ENCODE measurements at places on chromosomes 6 and 20.

- H3K27ac ChIP-seq, result no peak overlapping the region
- DNase-seq, result no peak
- no peak overlapping the region for H3K4me3 ChIP-seq
- H3K27me3 ChIP-seq, result no peaks in the 10 kb centered on the region
These were observed 29.2 kb downstream of the RHAG start for GRCh38 chr6:49607391-49607982.

DNA sequence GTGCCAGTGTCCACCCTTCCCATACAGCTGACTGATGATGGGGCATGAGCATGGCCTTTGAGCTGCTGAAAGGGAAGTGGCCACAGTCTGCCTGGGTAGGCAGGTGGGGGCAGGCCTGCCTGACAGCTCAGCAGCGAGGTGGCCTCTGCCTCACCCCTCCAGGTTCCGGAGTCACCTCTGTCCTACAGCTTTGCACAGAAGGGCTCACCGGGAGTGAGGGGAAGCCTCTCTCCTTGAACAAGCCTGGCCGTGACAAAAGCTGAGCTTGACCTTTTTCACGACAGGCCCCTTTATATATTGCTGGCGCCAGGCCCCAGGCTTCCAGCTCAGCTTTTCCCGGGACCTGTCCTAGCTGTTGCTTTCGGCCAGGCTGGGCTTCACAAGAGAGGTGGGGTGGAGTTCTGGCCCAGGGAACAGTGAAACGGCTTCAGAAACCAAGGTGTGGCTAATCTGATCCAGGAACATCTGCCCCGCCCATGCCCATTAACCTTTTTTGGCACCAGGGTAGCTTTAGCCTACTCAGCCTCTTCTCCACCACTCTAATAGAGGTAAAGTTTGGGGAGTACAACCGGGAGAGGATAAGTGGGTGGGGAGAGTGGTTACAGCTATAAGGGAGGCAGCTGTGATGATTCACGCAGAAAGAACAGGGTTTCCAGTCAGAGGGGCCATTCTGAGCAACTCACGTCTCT is 42.9 kb downstream of the C6orf132 start:
- H3K4me1 ChIP-seq, result peaks cover 6% of the 10 kb centered on the region
- H3K4me3 ChIP-seq, result no peak overlapping the region
- no peaks in the 10 kb centered on the region for H3K27me3 ChIP-seq
- no peak for DNase-seq
- no peaks in the 10 kb centered on the region for H3K36me3 ChIP-seq

- no peaks in the 10 kb centered on the region for H3K4me1 ChIP-seq
These were observed 184.9 kb upstream of the TSHZ2 start for GRCh38 chr20:52787216-52787615.

DNA sequence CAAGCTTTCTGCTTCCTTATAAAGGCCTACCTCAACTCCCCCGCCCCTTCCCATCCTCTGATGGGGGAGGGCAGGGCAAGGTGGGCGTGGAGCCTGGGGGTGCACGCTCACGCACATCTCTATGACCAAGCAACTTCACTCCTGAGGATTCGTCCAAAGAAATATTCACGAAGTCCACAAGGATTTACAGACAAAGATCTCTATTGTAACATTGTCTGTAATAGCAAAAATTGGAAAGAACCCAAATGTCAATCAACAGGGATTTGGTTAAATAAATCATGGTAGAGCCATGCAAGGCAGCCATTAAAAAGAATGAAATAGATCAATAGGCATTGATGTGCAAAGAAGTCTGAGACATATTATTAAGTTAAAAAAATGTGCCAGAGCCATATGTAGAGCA is 130.4 kb upstream of the AFDN start:
- no peak overlapping the region for H3K4me3 ChIP-seq
- no peaks in the 10 kb centered on the region for H3K27me3 ChIP-seq
- no peak for DNase-seq
- no peak overlapping the region for H3K27ac ChIP-seq
- H3K36me3 ChIP-seq, result no peaks in the 10 kb centered on the region
- peaks cover 14% of the 10 kb centered on the region for H3K4me1 ChIP-seq

- peak overlapping the region; percentile 20 for H3K4me3 ChIP-seq
- no peaks in the 10 kb centered on the region for H3K36me3 ChIP-seq
- H3K4me1 ChIP-seq, result peaks cover 8% of the 10 kb centered on the region
- H3K27me3 ChIP-seq, result no peaks in the 10 kb centered on the region
- DNase-seq, result peak; percentile 58
- no peak overlapping the region for H3K27ac ChIP-seq
These were observed 19.7 kb downstream of the HLA-DOB start for GRCh38 chr6:32796848-32797776.

GRCh38 chr6:40996591-40997233 is 42.3 kb downstream of the UNC5CL start:
- H3K27ac ChIP-seq, result no peak overlapping the region
- H3K27me3 ChIP-seq, result no peaks in the 10 kb centered on the region
- no peak overlapping the region for H3K4me3 ChIP-seq
- H3K4me1 ChIP-seq, result no peaks in the 10 kb centered on the region
- DNase-seq, result no peak

DNA sequence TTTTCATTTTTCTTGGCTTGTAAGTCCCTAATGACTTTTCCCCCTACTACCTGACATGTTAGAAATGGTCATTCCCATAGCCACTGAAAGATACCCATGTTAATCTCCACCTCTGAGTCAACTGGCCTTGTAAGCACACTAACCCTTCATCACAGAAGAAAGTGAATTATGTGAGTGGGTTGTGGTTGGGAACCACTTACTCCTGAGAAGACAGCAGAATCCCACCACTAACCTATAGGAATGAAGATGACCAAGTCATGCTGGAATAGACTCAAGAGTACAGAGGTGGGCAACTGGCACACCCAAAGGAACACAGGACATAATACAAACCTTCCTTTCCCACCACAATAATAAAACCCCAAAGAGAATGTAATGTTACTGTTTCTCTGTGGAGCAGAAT is 30.1 kb downstream of the RAMACL start:
- H3K27me3 ChIP-seq, result no peaks in the 10 kb centered on the region
- no peak overlapping the region for H3K27ac ChIP-seq
- H3K4me1 ChIP-seq, result no peaks in the 10 kb centered on the region
- H3K36me3 ChIP-seq, result no peaks in the 10 kb centered on the region
- no peak overlapping the region for H3K4me3 ChIP-seq
- no peak for DNase-seq

GRCh38 chr6:140379919-140380318 is 1005.5 kb upstream of the CITED2 start:
- no peaks in the 10 kb centered on the region for H3K36me3 ChIP-seq
- no peak overlapping the region for H3K27ac ChIP-seq
- H3K27me3 ChIP-seq, result no peaks in the 10 kb centered on the region
- DNase-seq, result no peak
- no peak overlapping the region for H3K4me3 ChIP-seq

DNA sequence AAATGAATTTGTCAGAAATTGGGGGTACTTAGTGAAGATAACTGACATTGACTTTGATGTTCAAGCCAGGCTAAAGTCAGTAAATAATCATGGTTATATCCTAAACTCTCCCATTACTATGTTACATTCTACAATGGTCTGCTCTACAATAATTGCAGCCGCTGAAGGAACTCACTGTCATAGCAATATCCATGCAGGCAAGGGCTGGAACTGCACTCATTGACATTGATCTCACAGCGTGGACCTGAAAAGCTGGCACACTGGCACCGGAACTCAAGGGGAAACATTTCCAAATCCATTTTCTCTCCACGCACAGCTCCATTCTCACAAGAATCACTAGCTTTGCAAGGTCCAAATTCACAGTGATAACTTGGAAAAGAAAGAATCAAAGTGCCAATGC is 702.7 kb downstream of the EYS start:
- H3K36me3 ChIP-seq, result no peaks in the 10 kb centered on the region
- H3K4me3 ChIP-seq, result no peak overlapping the region
- H3K4me1 ChIP-seq, result no peaks in the 10 kb centered on the region
- DNase-seq, result no peak
- H3K27ac ChIP-seq, result no peak overlapping the region
- no peaks in the 10 kb centered on the region for H3K27me3 ChIP-seq

DNA sequence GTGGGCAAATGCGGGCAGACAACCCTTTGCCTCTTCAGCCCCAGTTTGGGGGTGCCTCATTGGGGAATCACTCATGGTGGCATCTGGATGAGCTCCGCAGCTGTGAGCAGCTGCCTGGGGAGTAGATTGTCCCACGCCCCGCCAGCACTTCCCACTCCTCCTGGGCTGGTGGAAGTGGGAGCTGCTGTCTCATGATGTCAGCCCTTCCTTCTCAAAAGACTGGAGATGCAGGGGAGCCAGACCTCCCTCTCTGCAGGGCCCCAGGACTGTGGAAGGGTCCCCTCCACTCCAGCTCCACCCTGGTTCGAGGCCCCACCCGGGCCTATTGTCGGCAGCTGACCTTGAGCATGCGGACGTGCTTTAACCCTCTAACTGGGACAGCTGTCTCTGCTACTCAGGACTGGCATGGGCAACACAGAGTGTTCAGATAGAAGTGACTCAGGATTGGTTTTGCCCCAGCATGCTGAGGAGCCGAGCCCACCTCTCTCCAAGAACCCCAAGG is 2.0 kb downstream of the UNC93A start:
- no peaks in the 10 kb centered on the region for H3K27me3 ChIP-seq
- DNase-seq, result no peak
- no peak overlapping the region for H3K27ac ChIP-seq
- no peaks in the 10 kb centered on the region for H3K36me3 ChIP-seq

DNA sequence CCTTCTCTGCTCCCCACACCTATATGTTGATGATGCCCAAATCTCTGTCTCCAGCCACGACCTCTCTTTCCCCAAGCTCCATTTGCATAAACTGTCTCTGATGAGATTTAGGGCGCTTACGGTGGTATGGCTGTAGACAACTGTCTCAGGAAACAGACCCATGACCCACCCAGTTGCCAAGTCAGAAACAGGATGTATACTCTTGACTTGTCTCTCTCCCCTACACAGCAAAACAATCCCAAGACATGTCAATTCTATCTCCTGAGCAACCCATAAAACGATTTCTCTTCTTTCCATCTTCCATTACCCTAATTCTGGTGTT is 13.9 kb downstream of the GNL1 start:
- peak overlapping the region; percentile 68 for H3K4me3 ChIP-seq
- H3K27me3 ChIP-seq, result no peaks in the 10 kb centered on the region
- peaks cover 33% of the 10 kb centered on the region for H3K4me1 ChIP-seq
- H3K27ac ChIP-seq, result peak overlapping the region; percentile 55

All from CD8-positive, alpha-beta memory T cell (primary cell).